ENCODE measurements at places on chromosomes 13 and 19.

- DNase-seq, result no peak
Observed at GRCh38 chr19:54197121-54197520, 3.5 kb upstream of the RPS9 start.

GRCh38 chr13:99261059-99261458 is 2.9 kb upstream of the GPR18 start:
- no peak for DNase-seq

- no peak for DNase-seq
Observed at GRCh38 chr13:30676672-30677071, 58.7 kb upstream of the ALOX5AP start.

- DNase-seq, result no peak
Observed at GRCh38 chr19:23440207-23440606, 44.9 kb upstream of the ZNF91 start.

DNA sequence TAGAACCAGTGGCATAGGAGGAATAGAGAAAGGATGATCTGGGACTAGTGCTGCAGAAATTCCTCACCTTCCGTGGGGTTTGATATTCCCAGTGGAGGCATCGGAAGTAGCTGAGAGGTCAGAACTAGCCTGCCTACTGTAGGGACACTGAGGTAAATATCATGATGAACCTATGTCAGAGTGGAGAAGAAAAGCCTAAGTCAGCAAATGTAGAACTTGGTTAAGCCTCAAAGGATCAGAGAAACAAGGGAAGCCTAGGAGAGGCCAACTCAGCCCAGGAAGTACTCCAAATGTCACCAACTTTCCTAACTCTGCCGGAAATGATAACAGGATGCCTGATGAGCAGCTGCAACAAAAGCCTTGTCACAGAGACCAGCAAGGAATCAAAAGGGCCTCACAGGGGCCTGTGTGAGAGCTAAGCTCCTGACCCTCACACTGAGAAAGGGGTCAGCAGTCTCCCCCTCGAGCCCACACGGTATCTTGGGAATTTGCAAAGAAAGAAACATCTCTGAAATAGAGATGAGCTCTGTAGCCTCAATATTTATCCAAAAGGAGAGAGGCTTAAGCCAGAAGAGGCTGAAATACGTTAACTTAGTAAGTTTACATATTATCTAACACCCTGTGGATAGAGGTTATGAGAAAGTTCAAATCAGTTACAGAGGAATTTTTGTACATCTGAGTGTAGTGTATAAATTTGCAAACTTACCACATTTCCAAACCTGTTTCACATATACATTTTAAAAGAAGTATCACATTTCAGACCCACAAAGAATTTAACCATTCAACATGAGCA is 1064.3 kb downstream of the DIAPH3 start:
- DNase-seq, result no peak

DNA sequence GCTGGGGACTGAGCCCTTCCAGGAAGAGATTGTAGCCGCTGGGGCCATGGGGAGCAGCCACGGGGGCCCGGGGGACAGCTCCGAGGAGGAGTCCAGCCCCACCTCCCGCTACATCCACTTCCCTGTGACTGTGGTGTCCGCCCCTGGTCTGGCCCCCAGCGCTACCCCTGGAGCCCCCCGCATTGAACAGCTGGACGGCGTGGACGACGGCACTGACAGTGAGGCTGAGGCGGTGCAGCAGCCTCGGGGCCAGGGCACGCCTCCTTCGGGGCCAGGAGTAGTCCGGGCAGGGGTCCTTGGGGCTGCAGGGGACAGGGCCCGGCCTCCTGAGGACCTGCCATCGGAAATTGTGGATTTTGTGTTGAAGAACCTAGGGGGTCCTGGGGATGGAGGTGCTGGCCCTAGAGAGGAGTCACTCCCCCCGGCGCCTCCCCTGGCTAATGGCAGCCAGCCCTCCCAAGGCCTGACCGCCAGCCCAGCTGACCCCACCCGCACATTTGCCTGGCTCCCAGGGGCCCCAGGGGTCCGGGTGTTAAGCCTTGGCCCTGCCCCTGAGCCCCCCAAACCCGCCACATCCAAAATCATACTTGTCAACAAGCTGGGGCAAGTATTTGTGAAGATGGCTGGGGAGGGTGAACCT is 9.6 kb downstream of the IGFLR1 start:
- DNase-seq, result no peak

DNA sequence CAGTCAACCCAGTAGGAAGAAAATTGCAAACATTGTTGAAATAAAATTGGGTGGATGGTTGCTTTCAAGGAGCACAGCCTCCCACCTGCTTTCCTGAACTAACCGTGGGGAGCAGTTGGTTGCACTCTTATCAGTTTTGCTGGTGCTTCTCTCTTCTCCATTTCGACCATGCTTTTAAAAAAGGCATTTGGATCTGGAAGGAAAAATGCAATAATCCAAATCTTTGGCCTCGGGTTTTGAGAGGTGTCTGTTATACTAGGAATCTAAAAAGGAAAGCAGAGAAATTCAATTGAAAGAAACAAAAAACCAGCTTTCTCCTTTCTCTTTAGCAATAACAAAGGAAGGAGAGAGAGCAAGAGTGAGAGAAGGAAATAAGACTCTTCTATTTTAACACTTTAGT is 113.6 kb upstream of the ARGLU1 start:
- no peak for DNase-seq

DNA sequence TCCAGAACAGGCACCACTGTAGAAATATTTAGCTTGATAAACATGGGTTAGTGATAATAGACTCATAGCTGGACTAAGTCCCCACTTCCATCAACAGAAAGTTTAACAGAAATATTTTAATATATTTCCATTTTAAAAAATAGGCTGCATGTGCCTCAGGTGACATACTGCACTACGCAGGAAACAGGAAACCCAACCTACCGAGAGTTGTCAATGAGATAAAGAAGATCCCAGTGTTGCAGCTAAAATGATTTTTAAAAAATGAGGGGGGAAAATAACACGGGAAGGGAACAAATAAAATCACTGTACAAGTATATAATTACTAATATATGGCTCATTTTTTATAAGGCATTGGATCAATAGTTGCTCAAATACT is 154.8 kb downstream of the TBC1D4 start:
- DNase-seq, result no peak

- no peak for DNase-seq
Observed at GRCh38 chr19:57812226-57812625, 2.5 kb downstream of the ZNF552 start.

DNA sequence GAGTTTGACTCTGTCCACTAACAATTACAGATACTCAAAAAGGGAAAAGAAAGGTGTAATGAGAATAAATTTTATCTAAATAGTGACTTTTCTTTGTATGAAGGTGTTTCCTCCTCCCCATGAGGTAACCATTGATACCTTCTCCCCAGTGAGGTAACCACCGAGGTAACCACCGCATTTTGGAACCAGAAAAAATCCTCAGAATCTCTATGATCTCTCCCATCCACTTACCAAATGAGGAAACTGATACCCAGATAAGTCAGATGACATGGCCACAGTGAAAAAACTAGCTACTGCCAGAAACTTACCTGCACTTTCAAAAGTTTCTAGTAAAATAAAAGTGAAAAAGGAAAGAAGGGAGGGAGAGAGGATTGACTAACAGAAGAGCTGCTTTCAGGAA is 124.0 kb upstream of the FNDC3A start:
- no peak for DNase-seq

- DNase-seq, result no peak
Observed at GRCh38 chr19:8238251-8238650, 29.1 kb downstream of the CERS4 start.

GRCh38 chr13:92974905-92975429 is 251.6 kb upstream of the GPC6 start:
- no peak for DNase-seq

GRCh38 chr13:51636349-51636890 is 52.2 kb downstream of the WDFY2 start:
- DNase-seq, result no peak

DNA sequence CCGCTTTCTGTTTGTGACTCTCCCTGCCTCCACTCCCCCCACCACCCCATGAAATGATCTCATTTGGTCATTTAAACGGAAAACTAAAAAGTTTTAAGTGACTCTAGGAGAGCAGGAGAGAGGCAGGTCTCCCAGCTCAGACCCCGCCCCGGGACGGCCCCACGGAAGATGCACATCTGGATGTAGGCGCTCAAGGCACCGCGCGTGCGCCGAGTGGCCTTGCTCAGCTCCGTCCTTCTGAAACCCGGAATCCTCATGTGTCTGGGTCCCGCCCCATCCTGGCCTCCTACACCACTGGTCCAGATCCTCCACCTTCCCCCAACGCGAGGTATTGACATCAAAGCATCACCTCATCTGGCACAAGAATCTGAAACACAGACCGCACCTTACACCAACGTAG is 15.7 kb upstream of the IGFL1 start:
- DNase-seq, result no peak

- no peak for DNase-seq
Observed at GRCh38 chr13:31927219-31927653, 104.3 kb upstream of the FRY start.

- no peak for DNase-seq
Observed at GRCh38 chr13:95614641-95615245, 29.8 kb downstream of the DZIP1 start.
